ENCODE measurements at places on chromosomes 11 and 22.

- no peak for DNase-seq
These were observed 6.2 kb downstream of the MAFF start for GRCh38 chr22:38207898-38208432.

DNA sequence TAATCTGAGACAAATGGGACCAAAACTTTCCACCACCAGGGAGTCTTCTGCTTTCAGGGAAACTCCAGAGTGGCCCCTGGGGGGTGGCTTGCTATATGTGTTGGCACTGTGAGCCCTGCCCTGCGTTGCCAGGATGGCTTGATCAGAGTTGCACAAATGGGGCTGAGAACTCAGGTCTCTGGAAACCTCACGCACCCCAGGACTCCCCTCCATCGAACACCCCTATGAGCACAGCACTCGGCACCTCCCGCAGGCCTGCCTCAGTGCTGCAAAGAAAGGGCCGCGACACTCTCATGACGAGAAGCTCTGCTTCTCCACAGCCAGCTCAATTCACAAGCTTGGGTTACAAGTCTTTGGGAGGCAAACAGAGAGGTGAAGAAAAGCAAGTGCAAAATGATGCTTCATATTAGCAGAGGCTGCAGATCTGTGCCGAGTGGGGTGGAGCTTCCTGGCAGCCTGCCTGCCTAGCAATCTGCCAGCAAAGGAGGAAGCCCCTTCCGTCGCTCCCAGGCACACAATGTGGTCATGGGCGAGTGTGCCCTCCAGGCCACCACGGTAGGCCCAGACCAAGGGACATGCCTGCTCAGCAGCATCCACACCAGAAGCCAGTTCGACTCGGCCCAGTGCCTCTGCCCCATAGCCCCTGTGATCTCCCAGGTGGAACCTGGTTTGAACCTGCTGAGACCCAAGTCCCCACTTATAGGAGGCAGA lies 55.7 kb downstream of the MYH9 start:
- DNase-seq: no peak

DNA sequence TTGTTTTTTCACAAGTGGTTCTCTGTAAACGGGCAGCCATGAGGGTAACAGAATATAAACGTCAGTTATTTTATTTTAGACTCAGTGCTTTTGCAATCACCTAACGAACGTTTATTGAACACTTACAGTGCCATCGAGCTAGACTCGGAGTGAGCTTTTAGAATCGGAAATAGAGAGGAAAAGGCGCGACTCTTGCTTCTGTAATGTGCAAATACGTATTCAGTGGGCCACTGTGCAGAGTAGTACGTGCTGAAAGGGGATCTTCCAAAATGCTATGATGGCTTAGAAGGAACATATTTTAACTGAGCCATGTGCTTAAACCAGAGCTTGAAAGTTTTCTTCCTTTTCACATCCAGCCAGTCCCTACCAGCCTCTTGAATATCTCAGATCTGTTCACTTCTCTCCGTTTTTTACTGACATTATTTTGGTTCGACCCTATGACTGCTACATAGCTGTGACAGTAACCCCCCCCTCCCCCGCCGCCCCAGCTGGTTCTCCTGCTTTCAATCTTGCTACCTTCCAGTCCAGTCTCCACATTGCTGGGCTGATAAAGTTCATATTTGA lies 468 bp downstream of the DDIAS start:
- no peak for DNase-seq

GRCh38 chr22:48652796-48653195 lies 1174.9 kb downstream of the BRD1 start:
- no peak for DNase-seq

DNA sequence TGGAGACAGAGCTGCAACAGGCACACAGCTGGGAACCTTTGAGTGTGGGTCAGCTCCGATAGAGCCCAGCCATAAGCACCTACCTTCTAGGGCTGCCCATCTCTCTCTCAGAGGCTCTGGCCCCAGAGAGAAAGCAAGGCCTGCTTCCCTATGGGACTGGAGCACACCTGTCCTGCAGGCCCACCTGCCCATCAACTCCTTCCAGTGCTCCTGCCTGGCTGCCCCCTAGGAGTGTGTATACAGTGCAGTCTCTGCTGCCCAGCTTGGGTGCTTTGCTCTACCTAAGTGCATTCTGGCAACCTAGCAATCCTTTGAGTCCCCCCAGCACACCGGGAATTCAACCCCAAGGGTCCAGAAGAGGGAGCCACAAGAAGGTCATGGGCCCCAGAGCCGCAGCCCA lies 21.0 kb downstream of the OR8G5 start:
- DNase-seq: no peak

GRCh38 chr22:17957693-17958092 lies 66.7 kb downstream of the MICAL3 start:
- no peak for DNase-seq

- DNase-seq: peak; percentile 10
These were observed 432.2 kb downstream of the TBC1D22A start for GRCh38 chr22:47194476-47195155.

GRCh38 chr11:72828692-72829101 lies 14.5 kb downstream of the ATG16L2 start:
- no peak for DNase-seq

DNA sequence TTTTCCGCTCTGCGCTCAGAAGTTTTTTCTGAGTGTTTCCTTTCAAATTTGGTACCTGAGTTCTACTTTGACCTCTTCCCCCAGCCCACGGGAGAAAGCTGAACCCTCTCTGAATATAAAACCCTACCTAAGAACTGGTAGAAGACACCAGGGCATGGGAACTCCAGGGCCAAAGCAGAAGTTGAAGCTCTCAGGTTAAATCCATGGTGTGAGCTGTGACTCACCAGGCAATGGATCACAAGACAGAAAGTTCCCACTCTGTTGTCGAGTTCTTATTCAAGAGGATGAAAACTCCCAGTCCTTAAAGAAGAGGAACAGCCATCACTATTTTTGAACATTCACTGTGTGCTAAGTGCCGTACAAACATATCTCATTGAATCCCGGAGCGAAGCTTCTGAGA lies 8.9 kb downstream of the TMEM218 start:
- DNase-seq: no peak

- no peak for DNase-seq
These were observed 21.3 kb downstream of the SIK2 start for GRCh38 chr11:111623527-111624030.

DNA sequence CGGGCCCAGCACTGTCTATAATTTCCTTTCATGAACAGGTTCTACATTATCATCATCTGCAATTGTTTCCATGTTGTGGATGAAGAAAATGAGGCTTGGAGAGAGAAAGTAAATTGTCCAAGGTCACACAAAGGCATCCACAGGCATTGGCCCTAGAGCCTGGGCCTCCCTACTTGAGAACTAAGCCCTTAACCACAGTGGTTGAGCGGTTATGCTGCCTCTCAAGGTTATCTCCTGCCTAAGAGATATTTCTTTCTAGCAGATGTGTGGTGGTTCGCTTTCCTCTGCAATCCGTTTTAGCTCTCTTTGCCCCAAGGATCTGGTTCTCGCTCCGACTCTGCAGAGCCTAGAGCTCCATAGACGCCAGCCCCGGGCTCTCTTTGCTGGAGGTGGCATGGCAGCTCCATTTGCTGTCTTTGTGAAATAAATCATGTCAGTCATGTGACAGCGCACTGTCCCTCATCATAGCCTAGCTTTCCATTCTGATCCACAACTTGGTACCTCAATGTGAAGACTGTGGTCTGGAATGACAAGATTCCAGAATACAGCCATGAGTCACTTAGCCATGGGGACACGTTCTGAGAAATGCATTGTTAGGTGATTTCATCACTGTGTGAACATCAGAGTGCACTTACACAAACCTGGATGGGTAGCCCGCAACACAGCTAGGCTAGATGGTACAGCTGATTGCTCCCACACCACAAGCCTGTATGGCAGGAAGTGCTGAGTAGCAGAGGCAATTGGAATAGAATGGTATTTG lies 27.2 kb downstream of the RPS6KA4 start:
- no peak for DNase-seq

DNA sequence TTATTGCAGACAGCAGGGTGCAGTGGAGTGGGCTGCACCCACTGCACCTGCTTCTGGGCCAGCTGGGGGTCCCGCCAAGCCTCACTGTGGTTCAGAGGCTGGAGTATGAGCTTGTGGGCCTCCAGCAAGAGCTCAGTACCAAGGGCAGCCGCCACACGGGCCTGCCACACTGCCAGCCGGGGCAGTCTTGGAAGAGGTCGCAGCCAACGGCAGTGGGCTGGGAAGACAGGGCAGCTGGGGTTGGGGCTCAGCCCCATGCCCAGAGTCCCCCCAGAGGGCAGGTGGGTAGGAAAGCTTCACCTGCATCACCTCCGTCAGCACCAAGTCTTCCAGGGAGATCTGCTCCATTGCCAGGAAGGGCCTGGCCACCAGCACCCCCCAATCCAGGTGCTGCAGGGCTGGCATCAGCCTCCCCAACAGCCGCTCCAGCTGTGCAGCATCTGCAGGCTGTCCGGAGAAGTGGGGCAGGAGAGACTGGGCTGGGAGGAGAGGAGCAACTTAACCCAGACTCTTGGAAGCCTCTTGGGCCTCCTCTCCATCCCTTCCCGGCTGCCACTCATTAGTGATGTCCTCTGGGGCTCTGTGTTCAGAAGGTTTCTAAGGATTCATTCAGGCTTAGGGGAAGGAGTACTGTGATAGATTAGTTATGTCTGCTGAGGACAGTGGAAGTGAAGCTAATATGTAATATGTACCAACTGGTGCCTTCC lies 1.1 kb upstream of the GSTT4 start:
- no peak for DNase-seq

- no peak for DNase-seq
These were observed 1.7 kb upstream of the LRRC74B start for GRCh38 chr22:21043860-21044535.

DNA sequence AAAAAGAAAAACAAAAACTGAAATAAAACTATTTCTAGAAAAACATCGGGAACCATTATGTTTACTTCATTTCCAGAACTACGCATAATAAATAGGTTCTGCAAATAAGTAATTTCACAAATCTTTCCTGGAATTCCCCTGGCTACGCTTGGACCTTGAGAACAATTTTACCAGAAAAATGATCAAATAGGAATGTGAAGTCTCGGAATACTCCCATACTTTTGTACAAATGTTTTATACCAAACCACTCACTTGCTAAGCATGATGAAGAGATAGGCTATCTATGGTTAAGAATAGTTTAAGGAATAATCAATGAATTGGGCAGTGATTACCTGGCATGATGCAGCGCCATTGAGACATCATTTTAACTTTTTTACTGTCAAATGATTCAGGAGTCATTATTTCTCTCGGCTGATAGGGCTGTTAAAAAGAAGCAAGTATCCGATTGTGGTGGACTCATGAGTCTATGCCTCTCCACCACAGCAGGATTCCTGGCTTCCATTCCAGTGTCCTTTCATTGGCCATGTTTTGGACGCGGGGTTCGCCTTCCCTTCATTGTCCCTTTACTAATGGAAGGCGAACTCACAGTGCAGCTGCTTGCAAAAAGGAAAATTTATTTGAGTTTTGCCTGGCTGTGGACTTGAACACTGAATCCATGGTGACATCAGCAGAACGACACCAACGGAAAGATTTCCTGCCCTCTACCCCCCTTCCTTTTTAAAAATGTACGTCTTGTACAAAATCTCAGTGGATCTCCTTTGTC lies 39.9 kb upstream of the BLID start:
- no peak for DNase-seq

GRCh38 chr11:7449841-7450214 lies 35.5 kb upstream of the OLFML1 start:
- DNase-seq: no peak

GRCh38 chr11:67662835-67663531 lies 11.4 kb downstream of the ALDH3B2 start:
- no peak for DNase-seq

- DNase-seq: no peak
These were observed 32.2 kb downstream of the ARRB1 start for GRCh38 chr11:75319035-75319877.

GRCh38 chr11:43574949-43575912 lies 105.3 kb upstream of the HSD17B12 start:
- DNase-seq: no peak

GRCh38 chr11:72860592-72860991 lies 46.4 kb downstream of the ATG16L2 start:
- no peak for DNase-seq

- DNase-seq: no peak
These were observed 16.0 kb downstream of the TXN2 start for GRCh38 chr22:36465232-36466021.

GRCh38 chr22:46747646-46748045 lies 9.6 kb upstream of the CERK start:
- DNase-seq: no peak

DNA sequence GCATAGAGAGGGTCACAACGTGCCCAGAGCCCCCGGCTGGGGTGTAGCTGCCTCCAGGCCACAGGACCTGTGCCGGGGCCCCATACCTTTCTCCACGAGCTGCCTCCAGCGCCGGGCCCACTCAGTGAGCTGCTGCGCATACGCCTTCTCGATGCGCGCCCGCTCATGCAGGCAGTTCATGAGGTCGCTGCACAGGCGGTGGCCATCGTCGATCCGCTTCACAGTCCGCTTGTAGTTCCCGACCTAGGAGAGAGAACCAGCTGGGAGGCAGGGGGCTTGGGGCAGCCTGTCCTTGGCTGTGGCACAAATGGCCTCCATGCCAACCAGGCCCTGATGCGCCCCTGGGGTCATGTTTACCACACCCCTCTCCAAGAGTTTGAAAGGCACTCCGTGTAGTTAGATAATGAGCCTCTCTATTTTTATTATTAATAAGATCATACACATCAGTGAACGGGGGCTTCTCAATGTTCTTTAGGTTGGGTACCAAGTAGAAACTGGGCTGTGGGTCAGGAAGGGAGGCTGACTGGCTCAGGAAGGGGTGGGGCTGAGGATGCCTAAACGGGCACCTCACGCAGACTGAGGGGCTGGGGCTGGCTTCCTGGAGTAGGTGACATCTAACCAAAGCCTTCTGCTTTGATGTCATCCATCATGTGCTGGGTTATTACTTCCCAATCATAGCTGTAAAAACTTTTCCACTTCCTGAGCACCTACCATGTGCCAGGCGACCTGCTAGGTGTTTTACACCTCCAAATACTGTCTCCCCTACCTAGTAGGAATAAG lies 36.5 kb upstream of the ARFGAP3 start:
- DNase-seq: no peak

All from GM12891 (cell line).